ENCODE measurements at places on chromosomes 6 and 20.

GRCh38 chr6:35605600-35605999 is 83.1 kb downstream of the FKBP5 start:
- DNase-seq: no peak

- DNase-seq: no peak
Observed at GRCh38 chr6:33716379-33716778, 4.9 kb upstream of the UQCC2 start.

- no peak for DNase-seq
Observed at GRCh38 chr6:137487181-137487868, 6.9 kb downstream of the OLIG3 start.

GRCh38 chr6:107488875-107489635 is 862 bp upstream of the SOBP start:
- DNase-seq: no peak

GRCh38 chr6:56491606-56492328 is 150.9 kb downstream of the DST start:
- DNase-seq: no peak

- DNase-seq: no peak
Observed at GRCh38 chr20:9506964-9507369, 7.4 kb upstream of the LAMP5 start.

DNA sequence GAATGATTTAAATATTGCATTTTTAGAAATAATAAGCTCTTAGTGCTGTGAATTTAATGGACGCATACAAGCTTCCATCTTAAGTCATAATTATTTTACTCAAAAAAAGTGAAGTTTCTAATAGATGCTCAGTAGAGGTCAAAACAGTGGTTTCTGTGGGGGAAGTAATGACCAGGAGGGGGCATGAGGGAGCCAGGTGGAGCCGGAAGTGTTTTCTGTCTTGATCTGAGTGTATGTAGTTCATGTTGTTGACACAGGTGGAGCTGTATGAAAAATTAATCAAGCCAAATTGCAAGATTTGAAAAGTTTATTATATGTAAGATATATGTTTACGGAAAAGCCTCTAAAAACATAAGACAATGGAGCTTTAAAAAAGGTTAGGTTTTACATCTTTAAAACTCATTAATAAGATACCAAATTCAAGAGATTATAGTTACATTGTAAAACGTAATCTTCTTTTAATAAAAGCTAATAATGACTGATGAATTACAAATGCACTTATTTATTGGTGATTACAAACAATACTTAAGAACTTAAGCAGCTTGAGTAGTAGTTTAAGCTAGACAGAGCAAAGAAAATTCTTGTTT is 68.0 kb downstream of the PLAGL1 start:
- no peak for DNase-seq

DNA sequence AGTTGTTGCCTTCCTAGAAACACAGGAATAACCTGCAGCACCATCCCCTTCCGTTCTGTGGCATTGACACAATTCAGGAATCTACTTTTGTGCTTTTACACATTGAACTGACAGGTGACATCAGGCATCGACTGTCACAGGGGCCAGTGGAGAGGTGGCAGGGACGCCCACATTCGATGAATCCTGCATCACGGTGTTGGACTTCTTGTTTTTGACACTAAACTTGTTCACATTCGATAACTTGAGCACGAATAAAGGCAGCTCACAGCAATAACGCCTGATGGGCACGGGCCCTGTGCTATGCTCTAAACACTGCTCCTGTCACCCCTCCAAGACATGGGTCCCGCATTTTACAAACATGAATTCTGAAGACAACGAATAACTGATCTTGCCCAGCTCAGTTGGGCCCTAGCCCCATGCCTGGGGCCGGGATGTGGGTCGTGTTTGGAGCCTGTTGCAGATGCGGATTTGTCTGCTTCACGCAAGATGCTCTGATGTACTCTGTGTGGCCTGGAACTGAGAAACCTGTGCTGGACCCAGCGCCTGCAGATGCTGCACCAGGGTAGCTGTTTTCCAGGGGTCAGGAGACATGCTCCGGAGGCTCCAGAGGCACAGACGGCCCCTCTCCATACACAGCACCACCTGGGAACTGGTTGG is 75.7 kb downstream of the TTLL2 start:
- DNase-seq: no peak

GRCh38 chr6:17988422-17988944 is 1.0 kb upstream of the KIF13A start:
- DNase-seq: no peak

- no peak for DNase-seq
Observed at GRCh38 chr6:150091476-150091875, 22.6 kb upstream of the ULBP3 start.

DNA sequence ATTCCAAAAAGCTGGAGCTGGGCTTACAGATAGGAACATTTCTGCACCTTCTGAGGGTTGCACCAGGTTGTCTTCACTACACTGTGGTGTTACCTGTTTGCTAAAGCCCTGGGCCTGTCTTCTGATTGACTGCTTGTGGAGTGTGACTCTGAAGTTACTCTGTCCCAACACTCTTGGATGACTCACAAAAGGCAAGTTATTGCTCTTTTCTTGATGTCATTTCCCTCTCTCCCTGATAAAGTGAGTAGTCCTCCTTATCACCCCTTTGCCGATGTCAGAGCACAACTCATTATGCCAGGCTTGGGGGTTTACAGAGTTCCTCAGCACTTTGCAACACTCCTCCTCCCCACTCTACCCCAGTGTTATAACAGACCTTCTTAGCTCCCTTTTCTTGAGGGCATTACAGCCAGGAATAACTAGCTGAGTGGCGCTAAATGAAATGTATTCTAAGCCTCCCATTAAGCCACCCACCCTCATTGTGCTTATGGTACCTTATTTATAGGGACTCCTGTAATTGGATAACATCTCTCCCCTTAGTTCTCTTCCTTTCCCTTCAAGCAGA is 36.1 kb upstream of the NKX2-4 start:
- no peak for DNase-seq

GRCh38 chr20:10359621-10360040 is 74.4 kb downstream of the MKKS start:
- DNase-seq: no peak

DNA sequence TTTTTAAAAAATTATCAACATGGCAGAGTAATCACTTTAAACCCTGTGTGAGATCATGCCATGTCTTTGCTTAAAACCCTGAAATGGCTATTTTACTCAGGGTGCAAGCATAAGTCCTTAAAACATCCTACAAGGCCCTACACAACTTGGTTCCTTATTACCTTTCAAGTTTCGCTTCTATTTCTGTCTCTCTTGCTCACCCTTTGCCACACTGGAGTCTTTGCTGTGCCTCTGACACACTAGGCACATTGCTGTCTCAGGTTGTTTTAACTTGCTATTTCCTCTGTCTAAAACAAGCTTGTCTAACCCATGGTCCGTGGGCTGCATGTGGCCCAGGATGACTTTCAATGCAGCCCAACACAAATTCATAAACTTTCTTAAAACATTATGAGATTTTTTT is 55.6 kb downstream of the KIAA0408 start:
- DNase-seq: no peak

- DNase-seq: no peak
Observed at GRCh38 chr6:119333707-119334295, 15.8 kb downstream of the MAN1A1 start.

DNA sequence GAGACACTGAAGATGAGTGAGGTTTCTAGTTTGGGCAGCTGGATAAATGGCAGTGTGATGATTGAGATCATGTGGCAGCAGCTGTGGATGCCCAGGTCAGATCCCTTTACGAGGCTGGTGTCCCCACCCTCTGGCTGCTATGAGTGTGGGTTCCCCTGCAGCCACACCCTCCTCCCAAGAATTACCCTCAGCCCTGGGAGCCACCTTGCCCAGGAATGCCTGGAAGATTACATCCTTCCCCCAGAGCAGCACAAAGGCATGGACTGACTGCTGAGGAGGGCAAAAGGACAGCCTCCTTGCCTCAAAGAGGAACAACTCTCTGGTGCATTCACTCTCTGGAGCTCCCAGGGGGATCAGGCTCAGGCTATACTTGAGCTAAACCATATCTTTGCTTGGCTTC is 15.0 kb upstream of the PKHD1 start:
- DNase-seq: no peak

- DNase-seq: no peak
Observed at GRCh38 chr6:30334075-30334783, 7.5 kb downstream of the TRIM39 start.

- no peak for DNase-seq
Observed at GRCh38 chr6:33838983-33839382, 35.2 kb upstream of the MLN start.

DNA sequence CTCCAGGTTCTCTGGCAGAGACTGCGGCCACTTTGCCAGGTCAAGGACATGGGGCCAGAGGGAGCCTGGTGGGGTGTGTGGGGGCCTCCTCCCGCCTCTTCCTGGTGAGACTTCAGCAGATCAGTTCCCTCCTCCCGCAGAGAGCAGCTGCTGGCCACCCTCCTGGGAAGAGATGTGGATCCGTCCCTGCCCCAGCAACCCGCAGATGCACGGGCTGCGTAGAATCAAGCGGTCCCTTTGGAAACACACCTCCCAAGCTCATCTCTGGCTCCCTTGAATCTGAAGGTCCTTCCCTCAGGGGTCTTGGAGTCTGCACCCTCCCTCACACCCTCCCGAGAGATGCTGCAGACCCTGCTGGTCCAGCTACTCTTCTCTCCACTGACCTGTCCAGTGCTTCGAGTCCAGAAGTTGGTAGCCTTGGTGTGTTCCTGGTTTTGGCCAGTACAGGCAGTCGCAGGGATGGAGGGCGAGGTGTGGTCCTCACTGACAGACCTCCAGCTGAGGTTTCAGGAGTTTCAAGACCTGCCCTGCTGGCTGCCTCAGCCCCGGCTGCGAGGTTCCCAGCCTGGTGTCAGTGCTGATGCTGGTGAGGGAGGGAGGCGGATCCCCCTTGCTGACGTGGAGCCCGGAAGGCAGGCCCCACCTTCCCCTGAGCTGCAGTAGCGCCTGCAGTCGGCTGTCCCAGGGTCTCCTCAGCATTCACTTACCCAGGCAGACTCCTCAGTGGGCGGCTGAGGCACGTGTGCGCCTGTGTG is at the start of gene NPBWR2:
Gene NPBWR2 (minus strand): TSS at position 585 of the 755 bp plus-strand sequence. CDS start 734 bp downstream, outside the sequence.
- no peak for DNase-seq

DNA sequence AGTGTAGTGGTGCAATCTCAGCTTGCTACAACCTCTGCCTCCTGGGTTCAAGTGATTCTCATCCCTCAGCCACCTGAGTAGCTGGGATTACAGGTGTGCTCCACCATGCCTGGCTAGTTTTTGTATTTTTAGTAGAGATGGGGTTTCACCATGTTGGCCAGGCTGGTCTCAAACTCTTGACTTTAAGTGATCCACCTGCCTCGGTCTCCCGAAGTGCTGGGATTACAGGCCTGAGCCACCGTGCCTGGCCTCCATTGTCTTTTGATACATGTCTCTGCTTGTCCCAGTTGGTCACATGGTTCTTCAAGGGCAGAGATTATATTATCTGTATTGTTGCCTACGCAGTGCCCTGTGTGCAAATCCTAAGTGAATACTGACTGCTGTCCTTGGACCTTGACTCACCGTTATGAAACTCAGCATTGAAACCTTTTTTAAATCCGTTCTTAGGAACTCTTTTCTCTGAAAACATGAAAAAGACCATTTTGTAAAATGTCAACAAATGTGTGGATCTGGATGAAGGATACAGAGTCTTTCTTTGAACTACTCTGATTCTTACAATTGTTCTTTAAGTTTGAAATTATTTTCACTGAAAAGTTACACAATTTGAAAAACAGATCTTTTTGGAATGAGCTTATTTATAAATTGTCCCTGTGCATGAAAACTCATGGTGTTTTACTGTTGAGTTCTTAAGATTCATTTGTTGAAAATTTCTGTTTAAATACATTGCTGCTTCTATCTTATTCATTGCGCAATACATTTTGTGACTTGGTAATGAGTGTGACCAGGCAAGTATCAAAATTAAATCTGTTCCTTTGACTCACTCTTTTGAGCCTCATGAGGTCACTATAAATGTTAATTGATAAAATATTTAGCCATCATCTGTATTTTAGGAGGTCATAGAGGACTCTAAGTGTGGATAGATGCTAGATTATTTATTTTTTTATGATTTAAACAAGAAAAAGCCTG is 293.5 kb downstream of the UTRN start:
- DNase-seq: no peak

GRCh38 chr6:56911847-56912246 is 43.1 kb upstream of the BEND6 start:
- no peak for DNase-seq

GRCh38 chr6:133099573-133099972 is 141.6 kb upstream of the EYA4 start:
- DNase-seq: no peak

GRCh38 chr6:83359638-83360037 is 71.2 kb downstream of the ME1 start:
- no peak for DNase-seq

DNA sequence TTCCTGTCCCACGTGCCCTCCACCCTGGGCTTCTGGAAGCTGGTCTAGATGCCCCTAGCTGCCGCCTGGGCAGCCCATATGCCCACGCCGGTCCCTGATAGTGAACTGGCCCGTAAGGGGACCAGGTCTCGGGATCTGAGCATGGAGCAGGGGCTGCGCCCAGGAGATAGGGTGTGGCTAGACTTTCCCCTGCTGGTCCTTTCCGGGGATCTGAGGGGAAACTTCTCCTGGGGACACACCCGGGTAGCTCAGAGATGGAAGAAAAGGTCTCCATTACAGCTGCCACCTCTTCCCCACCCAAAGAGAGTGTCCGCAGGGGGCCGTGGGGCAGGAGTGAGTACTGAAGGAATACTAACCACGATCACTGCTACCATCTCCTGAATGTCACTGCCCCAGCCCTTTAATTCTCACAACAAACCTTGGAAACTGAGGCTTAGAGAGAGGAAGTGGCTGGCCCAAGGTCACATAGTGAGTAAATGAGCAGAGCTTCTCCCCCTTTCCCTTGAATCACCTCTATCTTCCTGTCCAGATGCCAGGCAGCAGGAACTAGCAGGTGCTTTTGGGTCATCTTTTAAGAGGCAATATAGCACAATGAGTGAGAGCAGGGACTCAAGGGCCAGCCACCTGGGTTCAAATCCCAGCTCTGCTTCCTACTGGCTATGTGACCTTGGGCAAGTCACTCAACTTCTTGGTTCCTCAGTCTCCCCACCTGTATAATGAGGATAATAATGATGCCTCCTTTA is 11.8 kb upstream of the CCN5 start:
- DNase-seq: no peak

DNA sequence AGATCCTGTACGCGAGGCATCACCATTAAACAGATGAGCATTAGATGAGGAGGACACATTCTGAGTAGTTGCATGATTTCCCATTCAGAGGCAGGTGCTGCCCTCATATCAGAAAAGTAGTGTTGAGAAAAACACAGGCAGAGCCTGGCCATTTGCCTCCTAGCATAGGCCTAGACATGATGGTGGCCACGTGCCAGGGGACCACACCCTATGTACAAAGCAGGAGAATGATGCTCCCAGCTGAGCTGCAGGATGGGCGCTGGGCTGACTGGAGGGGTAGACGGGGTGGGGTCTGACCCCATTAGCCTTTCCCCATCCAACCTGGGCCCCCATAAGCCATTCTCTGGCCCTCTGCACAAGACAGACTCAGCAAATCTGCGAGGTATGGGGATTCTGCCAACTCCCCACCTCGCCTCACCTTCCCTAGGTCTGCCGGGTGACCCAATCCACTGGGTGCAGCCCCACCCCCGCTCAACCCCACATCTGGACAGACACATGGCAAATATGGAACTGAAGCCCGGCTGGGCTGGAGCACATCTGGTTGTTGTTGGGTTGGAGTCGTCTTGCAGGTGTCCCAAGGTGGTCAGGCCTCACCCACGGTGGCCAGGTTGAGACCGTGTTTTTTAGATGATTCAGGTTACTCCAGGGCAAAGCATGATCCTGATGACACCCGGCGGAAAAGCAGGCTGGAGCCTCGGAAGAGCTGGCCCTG is 13.9 kb downstream of the PI16 start:
- no peak for DNase-seq

GRCh38 chr6:50353603-50354002 is 303.9 kb upstream of the DEFB112 start:
- DNase-seq: no peak
